ENCODE measurements at places on chromosomes 13 and 19.

DNA sequence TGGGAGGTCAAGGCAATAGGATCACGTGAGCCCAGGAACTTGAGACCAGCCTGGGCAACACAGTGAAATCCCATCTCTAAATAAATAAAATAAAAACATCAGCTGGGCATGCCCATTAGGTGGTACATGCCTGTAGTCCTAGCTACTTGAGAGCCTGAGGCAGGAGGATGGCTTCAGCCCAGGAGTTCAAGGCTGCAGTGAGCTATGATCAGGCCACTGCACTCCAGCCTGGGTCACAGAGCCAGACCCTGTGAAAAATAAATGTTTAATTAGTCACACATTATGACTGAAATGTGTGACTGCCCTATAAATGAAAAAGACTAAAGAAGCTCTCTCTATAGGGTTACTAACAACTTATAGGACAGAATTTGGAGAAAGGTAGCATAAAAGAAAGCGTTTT is 37.7 kb downstream of the USP12 start:
- DNase-seq: no peak

DNA sequence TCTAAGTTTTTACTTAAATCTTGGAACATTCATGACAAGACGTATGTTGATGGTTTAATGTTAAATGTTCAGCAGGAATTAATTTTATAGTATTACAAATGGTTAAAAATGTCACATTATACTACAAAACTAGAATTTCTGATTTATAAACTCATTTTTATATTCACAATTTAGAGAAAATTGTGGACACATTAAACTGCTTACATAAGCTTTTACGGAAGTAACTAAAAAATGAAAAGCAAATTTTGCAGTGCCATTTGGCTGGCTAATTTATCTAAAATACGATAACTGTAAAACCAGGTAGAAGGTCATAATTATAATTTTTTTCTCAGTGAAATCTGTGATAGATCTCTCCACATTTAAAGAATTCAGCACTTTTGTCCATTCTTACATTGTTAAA is 190.2 kb upstream of the GPC6 start:
- DNase-seq: no peak

DNA sequence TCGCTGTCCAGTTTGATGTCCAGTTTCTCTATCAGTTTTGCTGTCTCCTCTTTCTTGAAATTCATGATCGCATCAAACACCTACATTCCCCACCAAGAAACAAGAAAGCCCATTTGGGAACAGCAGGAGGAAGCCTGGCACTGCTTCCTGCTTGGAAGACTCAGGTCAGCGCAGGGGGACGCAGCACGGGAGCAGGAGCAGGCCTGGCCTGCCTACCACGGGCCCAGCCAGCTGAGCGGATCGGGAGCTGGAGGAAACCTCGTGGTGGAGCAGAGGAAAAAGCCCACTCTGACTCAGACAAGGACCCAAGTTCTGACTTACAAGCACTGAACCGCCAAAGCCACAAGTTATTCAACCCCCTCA is 3.9 kb downstream of the EEF2 start:
- no peak for DNase-seq

DNA sequence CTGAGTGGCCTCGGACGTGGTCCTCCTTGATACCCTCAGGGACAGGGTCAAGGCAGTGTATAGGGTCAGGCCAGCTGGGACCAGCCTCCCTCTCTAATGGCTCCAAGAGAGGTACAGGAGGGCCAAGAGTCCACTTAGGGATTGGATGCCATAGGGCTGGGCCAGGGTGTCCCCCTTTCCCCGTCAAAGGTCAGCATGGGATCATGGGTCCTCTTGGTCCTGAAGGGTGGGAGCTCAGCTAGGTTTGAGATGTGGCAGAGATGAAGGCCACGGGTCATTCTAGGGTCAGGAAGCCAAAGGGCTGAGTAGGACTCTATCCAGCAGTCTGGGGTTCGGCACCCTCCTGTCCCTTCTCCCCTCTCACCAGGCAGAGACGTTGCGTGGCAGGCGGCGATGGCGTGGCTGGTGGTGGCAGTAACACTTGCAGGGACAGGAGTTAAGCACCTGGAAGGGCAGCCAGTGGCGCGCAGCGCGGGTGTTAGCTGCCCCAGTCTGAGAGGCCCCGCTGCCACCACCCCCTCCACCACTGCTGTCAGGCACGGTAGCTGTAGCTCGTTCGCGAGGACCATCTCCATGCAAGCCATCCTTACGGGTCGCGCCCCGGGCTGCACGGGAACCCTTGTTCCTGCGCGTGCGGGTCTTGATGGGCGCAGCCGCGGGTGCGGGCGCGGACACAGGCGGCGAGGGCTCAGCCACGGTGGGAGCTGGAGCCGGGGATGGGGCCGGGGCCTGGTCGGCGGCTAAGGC is 2.6 kb downstream of the GGN start:
- no peak for DNase-seq

DNA sequence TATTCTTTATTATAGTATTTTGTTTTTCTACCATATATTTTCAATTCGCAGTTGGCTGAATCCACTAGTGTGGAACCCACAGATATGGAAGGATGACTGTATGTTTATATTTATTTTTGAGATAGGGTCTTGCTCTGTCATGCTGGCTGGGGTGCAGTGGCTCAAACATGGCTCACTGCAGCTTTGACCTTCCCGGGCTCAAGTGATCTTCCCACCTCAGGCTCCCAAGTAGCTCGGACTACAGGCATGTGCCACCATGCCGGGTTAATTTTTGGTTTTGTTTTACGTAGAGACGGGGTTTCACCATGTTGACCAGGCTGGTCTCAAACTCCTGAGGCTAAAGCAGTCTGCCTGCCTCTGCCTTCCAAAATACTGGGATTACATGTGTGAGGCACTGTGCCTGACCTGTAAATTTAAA is 9.6 kb downstream of the SLC35E1 start:
- no peak for DNase-seq

Measured in CD4-positive, alpha-beta T cell treated with Interleukin-2 at 100 ng/mL for 4 hours (primary cell).